ENCODE measurements at places on chromosomes 7 and 10. TPM values are rescaled to one million over a fixed set of nuclear protein-coding genes. Genes with fewer than 3 reads are reported as not detected.
A peak's percentile ranks its signal among the peaks of the same experiment; 100 is the strongest.

DNA sequence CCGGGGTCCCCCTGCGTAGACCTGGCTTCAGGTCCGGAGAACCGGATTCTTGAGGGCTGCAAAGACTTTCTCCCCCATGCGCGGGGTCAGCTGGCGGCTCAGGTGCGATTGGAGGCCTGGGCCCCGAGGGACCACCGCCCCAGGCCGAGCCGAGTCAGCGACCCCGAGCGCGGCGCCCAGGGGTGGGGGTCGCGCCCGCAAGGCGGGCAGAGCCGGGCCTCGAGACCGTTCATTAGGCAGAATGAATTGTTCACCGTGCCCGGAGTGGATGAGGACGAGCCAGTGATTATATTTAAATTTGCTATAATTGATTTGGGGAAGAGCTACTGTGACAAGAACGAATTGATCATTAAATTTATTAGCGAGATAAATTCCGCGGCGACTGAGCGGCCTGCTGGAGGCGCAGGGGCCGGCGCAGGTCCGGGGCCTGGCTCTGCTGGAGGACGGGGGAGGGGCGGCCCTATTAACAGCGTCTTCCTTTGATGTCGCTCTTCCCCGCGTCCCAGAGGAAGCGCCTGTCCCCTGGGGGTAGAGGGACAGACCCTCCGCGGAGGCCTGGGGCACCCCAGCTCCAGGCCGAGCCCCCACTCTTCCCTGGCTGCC, 7.5 kb downstream of the MNX1 start:
- no peak for DNase-seq

ANKRD1 gene
- total RNA-seq, result 8.1 TPM

CAV2 gene
- total RNA-seq, result 92.6 TPM

OR2A7 gene
- total RNA-seq, result 4.9 TPM

GRCh38 chr7:155951554-155952158, 139.4 kb upstream of the SHH start:
- DNase-seq, result peak; percentile 12

SORBS1 gene
- total RNA-seq, result 416 TPM

DNA sequence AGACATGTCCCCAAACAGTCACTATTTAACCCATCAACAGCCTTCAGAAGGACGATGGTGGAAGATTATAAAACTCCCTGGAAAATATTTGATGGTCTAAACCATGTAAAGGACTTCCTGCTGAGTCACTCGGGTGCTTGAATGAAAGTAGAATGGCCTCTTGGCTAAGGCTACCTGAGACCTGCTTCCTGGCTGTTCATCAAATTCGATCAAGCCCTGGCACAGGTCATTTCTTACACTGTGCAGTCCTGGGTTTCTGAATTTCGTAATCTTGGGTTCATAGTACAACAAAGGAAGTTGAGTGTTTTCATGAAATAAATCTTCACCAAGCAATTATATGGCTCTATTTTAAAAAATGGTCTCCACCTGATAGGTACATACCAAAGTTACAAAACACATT, 260.3 kb upstream of the RNF32 start:
- no peak for DNase-seq

GRCh38 chr7:964401-965231, 10.1 kb upstream of the ADAP1 start:
- peak; percentile 86 for DNase-seq

DNA sequence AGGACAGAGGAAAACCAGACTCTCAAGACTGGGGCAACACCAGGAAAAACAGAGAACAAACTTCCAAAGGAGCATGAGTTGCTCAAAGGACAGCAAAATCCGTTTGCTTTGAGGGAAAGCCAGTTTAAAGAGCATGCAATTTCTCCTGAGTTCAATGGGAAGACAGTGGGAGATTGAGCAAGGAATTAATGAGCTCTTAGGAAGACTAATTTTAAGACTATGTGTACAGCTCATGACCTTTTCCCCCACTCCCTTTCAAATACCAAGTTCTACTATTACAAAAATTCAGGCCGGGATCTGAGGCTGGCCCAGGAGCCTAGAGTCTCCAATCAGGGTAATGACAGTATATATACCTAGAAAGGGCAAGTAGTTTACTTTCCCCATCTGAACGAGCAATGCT, 79.2 kb downstream of the EPDR1 start:
- no peak for DNase-seq

GRCh38 chr7:87600130-87601124, at the start of gene ABCB1:
Gene ABCB1, minus strand, starts transcription at chr7:87600884. Its CDS starts 700 bp downstream, at chr7:87600184.
- no peak for DNase-seq

GRCh38 chr7:91287371-91288084, 23.3 kb downstream of the FZD1 start:
- DNase-seq, result no peak
